Tibial nerve (tissue), 4 donors: ENCODE measurements at places on chromosomes 2 and 18. TPM values are rescaled to one million over a fixed set of nuclear protein-coding genes. Genes with fewer than 3 reads are reported as not detected.

The LHCGR gene
- total RNA-seq: 5.7 TPM

The EMILIN1 gene
- total RNA-seq: 69.5 TPM

The ACSL3 gene
- 56.1 TPM for total RNA-seq

The GREB1L gene
- total RNA-seq: 17.8 TPM

The FABP1 gene
- total RNA-seq: not detected

The SLC14A1 gene
- total RNA-seq: 3.7 TPM

The RAX gene
- not detected for total RNA-seq

The KCNG2 gene
- total RNA-seq: 0.60 TPM

The NR4A2 gene
- total RNA-seq: 19.5 TPM

The FN1 gene
- total RNA-seq: 272 TPM

The G6PC2 gene
- not detected for total RNA-seq

The EVX2 gene
- not detected for total RNA-seq

The LAMA1 gene
- total RNA-seq: 1.2 TPM

The KDSR gene
- 60.1 TPM for total RNA-seq

The STARD6 gene
- total RNA-seq: not detected

The MRPS5 gene
- 44.7 TPM for total RNA-seq

The LRRC30 gene
- not detected for total RNA-seq

The CFC1 gene
- total RNA-seq: not detected

The CYS1 gene
- 11.4 TPM for total RNA-seq

The NAT8 gene
- total RNA-seq: not detected

The DNAJC5G gene
- not detected for total RNA-seq

The PAX8 gene
- 6.5 TPM for total RNA-seq

The RBKS gene
- 1.2 TPM for total RNA-seq

The SATB2 gene
- total RNA-seq: 19.0 TPM

The RESP18 gene
- not detected for total RNA-seq

The ICA1L gene
- 70.2 TPM for total RNA-seq

The LRRTM1 gene
- 2.4 TPM for total RNA-seq
